ENCODE measurements at places on chromosomes 2 and 18.

DNA sequence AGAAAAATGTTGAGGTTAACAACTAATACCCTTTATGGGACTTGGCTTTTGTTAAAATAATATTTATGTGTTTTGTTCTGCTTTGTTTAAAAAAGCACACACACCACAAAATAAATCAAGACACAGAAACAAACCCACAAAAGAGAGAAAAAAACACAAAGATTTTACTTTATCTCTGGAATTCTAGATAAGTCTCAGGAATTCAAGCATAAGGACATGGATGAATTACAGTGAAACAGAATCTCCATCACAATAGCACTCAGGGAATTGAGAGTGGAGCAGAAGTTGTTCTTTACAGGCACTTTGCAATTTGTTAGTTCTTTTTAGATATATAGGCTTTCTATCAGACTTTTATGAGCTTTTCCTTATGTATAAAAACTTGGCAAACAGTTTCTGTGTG, 360.9 kb upstream of the ZC3H15 start:
- no peak for DNase-seq

GRCh38 chr2:105812180-105813044, 67.7 kb downstream of the NCK2 start:
- no peak for DNase-seq

- DNase-seq: no peak
Observed at GRCh38 chr2:45844796-45845457, 193.5 kb downstream of the PRKCE start.

GRCh38 chr2:85131116-85131515, 2.1 kb upstream of the TCF7L1 start:
- DNase-seq: no peak

DNA sequence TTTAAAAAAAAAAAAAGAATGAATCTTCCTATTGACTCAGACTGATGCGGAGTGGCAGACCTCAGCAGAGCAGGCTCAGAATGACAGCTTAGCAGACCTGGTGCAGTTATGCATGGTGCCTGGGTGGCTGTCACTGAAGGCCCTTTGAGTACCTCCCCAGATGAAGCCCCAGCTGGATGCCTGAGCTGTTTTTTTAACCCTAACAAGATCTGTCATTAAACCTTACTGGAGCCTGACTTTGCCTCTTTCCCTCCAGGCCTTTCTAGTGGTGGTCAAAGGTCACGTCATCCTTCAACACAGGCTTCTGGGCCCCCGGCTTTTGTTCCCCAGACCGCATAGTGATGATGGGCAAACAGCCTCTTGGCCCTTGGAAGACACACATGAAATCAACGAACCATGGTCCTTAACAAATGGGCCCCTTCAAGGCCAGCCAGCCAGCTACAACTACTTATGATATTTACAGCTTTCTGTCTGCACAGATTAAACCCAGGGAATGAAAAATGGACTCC, 138.3 kb upstream of the CYP1B1 start:
- peak; percentile 35 for DNase-seq

DNA sequence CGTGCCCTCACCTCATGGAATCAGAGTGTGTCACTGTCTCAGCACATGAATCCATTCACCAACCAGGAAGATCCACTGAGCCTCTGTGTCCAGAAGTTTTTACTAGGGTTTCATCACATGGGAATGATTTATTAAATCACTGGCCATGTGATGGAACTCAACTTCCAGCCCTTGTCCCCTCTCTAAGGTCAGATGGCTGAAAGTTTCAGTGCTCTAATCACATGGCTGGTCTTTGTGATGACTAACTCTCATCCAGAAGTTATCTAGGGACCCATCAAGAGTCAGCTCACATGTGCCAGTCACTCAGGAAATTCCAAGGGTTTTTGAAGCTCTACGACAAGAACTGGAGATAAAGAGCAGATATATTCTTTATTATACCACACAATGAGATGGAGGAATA, 140.5 kb upstream of the GYPC start:
- DNase-seq: no peak

DNA sequence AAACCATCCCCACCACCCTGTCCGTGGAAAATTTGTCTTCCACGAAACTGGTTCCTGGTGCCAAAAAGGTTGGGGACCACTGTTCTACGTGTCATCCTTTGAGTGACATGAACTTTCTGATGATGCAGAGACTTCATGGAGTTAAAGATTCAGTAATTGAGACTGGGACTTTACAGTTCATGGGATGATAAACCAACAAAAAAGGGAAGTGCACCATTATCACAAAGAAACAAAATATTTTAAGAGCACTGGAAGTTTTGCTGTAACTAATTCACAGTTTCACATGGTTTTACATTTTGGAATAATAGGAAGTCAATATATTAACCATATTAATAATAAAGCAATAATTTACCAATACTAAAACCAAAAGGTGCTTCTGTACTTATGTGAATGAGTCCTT, 126.8 kb downstream of the AQP4 start:
- no peak for DNase-seq

GRCh38 chr2:152525277-152525838, 190.4 kb downstream of the FMNL2 start:
- peak; percentile 27 for DNase-seq

DNA sequence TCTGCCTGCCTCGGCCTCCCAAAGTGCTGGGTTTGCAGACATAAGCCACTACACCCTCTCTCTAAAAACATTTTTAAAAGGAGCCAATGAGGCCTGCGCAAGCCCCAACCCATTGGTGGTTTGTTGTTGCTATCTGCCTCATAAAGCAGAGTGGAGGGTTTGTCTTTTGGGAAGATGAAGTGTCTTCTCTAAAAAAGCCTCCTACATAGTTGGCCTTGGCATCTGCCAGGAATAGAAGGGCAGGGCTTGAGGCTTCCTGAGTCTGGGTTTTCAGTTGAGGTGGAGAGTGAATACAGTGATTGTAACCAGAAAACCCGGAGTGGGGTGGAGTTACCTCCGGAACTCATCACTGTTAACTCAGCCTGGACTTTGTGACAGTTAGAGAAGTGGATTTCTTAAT, 5.9 kb upstream of the STARD7 start:
- no peak for DNase-seq

- no peak for DNase-seq
Observed at GRCh38 chr18:53402670-53403069, 821.8 kb downstream of the MBD2 start.

- no peak for DNase-seq
Observed at GRCh38 chr2:200311139-200311538, 4.6 kb downstream of the SPATS2L start.

- DNase-seq: peak; percentile 85
Observed at GRCh38 chr2:98479959-98480524, 35.4 kb downstream of the INPP4A start.

GRCh38 chr18:31736630-31737029, 24.1 kb downstream of the SLC25A52 start:
- no peak for DNase-seq

GRCh38 chr2:156896294-156896693, 361.2 kb upstream of the GALNT5 start:
- DNase-seq: no peak

DNA sequence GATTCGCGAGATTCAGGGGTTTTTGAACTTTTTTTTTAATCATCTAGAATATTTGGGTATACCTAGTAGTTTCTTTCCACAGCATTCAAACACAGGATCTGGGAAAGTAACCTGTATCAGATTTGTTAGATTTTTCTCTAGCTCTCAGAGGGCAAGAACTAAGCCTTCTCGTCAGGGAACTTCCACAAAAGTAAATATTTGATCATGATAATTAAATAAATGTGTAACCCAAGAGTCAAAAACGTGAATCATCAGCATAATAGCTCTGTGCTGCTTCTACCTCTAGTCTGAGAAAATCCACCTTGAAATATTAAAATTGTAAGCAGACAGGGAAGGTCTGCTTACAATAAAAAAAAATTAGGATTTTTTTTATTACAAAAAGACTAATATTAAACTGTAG, 225.7 kb upstream of the SPOPL start:
- DNase-seq: no peak

DNA sequence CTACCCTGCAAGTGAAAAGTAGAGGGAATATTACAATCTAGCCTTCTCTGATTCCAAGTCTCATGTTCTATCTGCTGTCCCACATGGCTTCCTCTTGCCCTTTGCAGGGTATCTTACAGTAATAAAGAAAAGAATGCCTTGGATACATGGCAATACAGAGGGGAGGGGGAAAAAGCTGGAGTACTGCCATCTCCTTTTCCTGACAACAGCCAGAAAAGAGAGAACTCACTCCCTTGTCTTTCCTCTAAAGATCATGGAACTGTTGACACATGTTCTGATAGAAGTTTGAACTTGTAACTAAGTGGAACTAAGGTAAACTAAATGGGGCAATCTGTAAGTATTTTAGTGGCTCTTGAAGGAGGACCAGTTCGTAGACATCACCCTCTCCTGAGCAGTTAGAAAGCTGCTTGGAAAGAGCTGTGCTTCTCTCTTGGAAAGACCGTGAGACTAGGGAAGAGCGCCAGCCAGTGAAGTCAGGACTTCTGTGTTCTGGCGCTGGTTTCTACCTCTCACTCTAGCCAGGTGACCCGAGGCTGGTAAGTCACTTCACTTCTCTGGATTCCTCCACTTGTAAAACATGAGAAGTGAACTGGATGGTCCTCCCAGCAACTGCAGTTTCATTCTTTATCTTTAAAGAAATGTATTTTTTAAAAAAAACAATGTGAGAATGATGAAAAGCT, 242.3 kb upstream of the FOSL2 start:
- peak; percentile 25 for DNase-seq

- DNase-seq: no peak
Observed at GRCh38 chr18:69399253-69399652, 1.4 kb upstream of the DOK6 start.

DNA sequence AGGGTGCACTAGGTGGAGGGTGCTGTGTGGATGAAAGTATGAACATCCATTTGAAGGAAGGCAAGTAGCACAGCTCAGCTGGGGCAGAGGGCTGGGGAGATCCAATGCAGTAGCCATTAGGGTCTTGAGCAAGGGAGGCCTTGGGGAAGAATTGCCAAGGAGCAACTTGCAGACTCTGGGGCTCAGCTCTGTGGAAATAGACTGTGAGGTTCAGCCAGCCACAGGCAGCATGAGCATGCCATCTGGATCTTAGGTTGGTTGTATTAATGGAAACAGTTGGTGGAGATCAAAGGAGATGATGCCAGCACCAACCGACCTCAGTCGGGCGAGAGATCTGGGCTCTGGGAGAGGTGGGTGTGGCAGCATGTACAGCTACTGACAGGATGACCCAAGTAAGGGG, 5.6 kb downstream of the ZAP70 start:
- DNase-seq: no peak

- DNase-seq: no peak
Observed at GRCh38 chr2:68236103-68236734, 16.1 kb downstream of the PPP3R1 start.

DNA sequence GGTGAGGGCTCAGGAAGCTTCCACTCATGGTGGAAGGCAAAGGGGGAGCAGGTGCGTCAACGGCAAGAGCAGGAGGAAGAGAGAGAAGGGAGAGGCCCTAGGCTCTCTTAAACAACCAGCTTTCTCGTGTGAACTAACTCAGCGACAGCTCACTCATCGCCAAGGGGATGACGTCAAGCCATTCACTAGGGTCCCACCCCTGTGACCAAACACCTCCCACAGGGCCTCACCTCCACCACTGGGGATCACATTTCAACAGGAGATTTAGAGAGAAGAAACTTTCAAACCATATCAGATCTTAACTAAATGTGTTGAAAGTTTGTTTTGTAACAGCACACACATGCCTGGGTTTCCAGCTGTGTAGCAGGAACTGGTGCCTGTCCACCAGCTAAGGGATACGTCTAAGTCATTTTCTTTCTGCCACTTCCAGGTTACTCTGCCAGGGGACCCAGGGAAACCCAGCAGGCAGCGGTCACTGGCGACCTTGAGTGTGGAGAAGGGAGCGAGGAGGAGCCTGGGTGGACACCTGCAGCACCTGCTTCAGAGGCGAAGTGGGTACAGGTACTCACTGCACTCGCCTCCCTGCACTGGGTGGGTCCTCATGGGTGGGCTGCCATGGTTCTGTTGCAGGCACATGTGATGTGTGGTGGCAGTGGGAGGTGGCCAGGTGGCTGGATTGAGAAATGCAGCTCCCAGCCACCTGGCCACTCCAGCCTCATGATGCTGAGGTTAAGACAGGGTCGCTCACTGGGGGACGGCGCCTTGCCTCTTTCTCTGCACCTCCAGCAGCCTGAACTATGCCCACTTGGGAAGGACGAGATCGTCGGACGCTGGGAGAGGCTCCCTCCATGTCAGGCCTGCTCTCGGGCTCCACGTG, 8.4 kb upstream of the GPC1 start:
- DNase-seq: no peak

- DNase-seq: no peak
Observed at GRCh38 chr2:226701052-226701451, 98.6 kb downstream of the IRS1 start.

DNA sequence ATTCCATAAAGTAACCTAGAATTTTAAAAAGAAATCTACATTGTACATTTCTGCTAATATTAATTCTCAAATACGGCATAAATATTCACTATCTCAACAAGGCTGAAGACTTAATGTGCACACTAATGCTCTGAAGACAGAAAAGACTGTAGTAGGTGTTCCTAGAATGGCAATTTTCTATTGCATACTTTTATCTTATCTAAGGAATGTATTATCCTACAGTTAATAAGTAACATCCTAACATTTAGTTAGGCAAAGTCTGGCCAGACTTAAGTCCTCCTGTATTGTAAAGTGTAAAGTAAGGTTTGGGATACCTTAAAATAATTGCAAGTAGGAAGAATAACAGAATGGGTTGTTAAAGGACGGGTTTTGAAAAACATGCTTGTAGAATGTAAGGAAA, 42.2 kb downstream of the CHST9 start:
- DNase-seq: no peak

DNA sequence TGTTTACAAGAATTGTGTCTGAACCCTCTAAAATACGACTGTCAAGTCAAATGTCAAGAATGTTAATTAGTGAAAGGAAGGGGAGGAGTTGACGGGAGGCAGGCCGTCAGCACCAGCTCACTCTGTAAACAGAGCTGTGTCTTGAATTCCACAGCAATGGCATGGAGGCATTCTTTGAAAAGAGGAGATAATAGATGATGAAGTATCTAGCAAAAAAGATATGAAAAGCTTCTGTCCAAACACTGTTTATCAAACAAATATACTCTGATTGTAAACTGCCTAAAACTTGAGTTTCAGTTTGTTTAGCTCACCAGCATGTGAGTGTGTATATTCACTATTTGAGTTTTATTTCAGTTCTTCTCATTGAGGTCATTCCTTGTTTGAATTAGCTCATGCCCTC, 94.7 kb upstream of the CDC42EP3 start:
- DNase-seq: no peak

- DNase-seq: no peak
Observed at GRCh38 chr18:31658670-31659575, 25.5 kb downstream of the B4GALT6 start.

GRCh38 chr2:164992818-164993217, 37.5 kb upstream of the SLC38A11 start:
- peak; percentile 84 for DNase-seq
